ENCODE measurements at places on chromosomes 5 and 9. TPM values are rescaled to one million over a fixed set of nuclear protein-coding genes. Genes with fewer than 3 reads are reported as not detected.

GRCh38 chr9:79574136-79574535 lies 2.4 kb downstream of the TLE4 start:
- DNase-seq = no peak

GRCh38 chr5:92206681-92207080 lies 823.6 kb upstream of the ARRDC3 start:
- DNase-seq = no peak

KCNV2 gene
- not detected for total RNA-seq

PHYKPL gene
- total RNA-seq = 68.6 TPM

DNA sequence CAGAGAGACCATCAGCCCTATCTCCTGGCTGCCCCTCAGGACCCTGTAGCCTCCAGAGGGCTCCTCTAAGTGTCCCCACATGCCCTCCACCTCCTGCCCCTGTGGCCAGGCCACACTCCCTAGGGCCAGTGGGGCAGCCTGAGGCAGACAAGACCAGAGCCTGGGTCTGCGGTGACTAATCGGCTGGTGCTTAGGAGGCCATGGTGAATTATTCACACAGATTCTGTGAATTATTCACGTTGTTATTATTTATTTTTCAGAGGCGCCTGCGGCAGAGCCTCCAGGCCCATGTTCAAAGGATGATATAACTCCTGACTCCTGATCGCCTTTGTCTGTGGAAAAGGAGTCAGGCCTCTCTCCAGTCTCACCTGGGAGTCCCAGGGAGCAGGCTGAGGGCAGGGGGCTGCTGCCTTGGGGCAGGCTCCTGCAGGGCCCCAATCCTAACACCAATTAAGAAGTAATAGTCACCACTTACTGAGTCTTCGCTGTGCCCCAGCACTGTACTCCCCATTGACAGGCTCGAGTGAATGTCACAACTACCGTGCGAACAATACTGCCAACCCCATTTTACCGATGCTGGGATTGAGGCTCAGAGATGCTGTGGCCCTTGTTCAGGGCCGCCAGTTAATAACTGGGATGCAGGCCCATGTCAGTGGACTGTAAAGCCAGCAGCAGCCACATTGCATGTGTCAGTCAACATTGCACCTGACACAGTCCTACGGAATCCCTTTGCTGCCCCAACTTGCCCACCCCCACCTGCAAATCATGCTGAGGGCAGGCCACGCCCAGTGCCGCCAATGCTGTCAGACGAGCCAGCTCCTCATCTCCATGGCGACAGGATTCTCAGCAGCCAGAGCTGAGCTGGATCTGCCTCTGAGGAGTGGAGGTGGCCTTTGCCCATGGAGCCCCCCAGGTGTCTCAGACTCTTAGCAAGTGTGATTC lies 94.9 kb downstream of the PCDH1 start:
- DNase-seq = no peak

All from posterior vena cava (tissue), 2 donors.